ENCODE measurements at places on chromosomes 5 and 9. TPM values are rescaled to one million over a fixed set of nuclear protein-coding genes. Genes with fewer than 3 reads are reported as not detected.

DNA sequence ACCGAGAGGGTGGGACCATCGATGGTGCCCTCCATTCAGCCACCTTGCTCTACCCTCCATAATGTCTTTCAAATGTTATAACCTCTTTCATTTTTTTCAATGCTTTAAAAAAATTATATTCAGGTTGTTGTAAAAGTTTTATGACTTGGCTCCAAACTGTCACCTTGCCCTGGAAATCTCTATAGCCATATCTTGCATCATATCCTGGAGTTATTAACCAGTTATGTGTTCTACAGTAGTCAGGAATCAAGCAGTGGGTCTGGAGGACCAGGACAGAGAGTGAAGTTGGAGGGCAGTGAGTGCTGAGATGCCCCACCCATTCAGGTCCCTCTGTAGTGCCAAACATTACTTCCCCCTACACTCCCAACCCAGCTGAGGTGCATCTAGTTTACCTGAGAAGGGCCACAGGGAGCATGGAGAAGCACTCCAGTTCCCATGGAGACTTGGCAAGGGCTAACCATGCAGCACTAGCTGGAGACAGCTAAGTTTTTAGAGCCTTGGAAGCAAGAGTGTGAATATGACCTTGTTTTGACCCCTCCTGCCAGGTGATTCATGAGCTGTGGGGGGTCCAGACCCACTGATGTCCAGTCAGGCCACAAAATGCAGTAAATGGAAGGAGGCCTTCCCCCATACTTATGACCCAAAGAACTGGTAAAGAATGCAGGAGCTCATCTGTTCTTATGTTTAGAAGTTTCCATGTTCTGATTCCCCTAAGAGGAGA, 5.5 kb downstream of the IFNA8 start:
- no peak overlapping the region for H3K27ac ChIP-seq
- no peak overlapping the region for H3K4me3 ChIP-seq
- H3K4me1 ChIP-seq, result no peaks in the 10 kb centered on the region
- H3K36me3 ChIP-seq, result no peaks in the 10 kb centered on the region

DNA sequence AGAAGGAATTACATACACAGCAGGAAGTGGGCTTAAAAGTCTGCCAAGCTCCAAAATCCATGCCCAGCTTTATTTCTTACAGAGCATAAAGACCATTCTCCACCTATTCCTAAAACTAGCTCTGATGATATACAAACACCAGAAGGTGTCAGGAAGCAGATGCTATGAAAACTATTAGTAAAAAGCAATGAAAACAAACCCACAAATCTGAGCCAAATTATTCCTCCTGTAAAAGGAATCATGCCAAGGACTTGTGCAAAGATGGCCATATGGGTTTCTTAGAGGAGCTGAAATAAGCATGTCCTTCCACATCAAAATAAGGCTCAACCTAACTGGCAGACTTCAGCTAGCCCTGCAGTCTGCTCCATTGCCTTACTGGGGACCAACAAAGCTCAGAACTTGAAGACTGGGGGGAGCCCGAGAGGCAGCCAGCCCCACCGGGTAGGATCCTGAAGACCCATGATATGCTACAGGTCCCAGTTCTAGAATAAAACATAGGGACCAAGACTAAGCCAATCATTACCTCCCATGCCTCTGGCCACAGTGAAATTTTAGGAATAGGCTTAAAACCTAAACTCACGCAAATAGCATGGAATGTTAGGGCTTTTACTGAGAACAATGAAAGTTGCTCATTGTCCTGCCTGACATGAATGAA, 42.8 kb upstream of the GABRP start:
- no peaks in the 10 kb centered on the region for H3K27me3 ChIP-seq
- H3K4me3 ChIP-seq, result no peak overlapping the region
- H3K36me3 ChIP-seq, result peaks cover 3% of the 10 kb centered on the region

DNA sequence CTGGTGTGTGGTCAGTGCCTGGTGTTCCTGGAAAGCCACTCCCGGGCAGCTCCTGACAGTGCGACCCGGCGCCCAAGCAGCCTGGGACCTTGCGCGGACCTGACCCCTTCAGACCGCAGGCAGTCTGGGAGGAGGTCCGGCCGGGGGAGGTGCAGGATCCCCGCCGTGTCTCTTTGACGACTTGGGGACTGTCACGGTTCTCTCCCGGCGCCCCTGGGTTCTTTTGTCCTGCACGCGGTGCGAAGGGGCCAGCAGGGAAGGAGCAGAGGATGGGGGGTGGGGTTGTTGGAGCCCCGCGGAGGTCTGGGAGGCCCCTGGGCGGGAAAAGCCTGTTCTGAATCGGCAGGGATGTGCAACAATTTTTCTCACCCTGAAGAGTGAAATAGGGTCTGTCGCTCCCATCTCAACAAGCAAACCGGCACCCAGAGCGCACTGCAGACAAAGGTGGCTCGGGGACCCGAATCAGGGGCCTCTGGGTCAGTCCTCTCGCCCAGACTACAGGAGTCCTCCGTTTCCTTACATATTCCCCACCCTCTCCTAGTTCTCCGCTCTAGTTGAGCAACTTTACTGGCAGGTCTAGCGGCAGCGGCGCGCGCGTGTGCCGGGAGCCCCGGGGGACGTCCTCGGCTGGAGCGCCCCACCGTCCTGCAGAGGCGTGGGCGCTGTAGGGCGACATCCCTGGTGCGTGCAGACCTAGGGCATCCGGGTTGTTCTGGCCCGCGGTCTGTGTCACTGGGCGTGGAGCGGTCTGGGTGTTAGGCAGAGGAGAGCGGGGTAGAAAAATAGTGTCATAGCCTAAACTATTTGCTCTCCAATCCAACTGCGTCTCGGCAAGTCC, 1.2 kb downstream of the VCAN start:
- DNase-seq, result peak; percentile 64
- peak overlapping the region; percentile 23 for H3K27ac ChIP-seq
- peaks cover 89% of the 10 kb centered on the region for H3K27me3 ChIP-seq
- H3K4me3 ChIP-seq, result peak overlapping the region; percentile 59
- no peaks in the 10 kb centered on the region for H3K36me3 ChIP-seq

GRCh38 chr9:129195606-129196005, 17.5 kb upstream of the IER5L start:
- no peak for DNase-seq
- H3K27me3 ChIP-seq, result no peaks in the 10 kb centered on the region
- peaks cover 7% of the 10 kb centered on the region for H3K4me1 ChIP-seq

DNA sequence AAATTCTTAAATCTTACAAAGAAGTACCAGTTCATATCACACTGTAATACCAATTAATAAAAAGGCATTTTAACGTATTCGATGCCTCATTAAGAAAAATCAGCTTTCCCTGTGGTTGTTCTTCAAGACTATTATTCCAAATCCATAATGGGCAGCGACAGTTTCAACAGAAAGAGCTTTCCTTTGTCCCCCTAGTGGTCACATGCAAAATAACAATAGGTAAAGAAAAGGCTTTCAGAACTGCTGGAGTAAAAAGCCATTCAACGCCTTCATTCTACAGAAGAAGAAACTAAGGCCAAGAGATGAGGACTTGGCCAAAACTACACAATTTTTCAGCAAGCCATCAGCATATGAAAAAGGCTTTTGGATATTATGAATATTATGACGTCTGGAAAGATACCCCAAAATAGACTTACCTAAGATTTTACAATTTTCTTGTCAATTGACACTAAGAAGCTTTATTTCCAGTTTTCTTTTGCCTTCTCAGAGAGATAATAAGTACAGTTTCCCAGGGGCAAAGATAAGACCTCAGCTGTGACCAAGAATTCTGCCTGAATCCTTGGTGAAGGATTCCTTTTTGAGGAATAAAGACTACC, 6.7 kb upstream of the CDH6 start:
- no peak for DNase-seq
- H3K27ac ChIP-seq, result no peak overlapping the region

DNA sequence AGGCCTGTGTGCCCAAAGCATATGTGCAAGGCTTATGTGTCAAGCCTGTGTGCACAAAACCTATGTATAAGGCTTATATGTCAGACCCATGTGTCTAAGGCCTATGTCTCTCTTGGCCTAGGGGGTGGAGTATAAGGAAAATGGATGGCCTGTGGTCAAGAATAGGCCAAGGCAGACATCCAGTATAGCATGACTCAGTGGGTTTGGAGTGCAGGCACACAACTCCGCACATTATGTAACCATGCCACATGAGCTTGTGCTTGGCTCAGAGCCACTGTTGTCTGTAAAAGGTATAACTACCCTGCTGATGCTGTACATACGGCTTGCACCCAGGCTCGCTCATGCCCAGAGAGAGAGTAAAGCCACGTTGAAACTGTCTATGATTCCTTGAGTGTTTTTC, 626.4 kb upstream of the NUDT12 start:
- H3K4me3 ChIP-seq, result no peak overlapping the region
- no peaks in the 10 kb centered on the region for H3K36me3 ChIP-seq
- DNase-seq, result no peak
- no peak overlapping the region for H3K27ac ChIP-seq

Gene SPRY4
- 9.9 TPM for total RNA-seq

Gene SLC34A1
- total RNA-seq, result not detected

DNA sequence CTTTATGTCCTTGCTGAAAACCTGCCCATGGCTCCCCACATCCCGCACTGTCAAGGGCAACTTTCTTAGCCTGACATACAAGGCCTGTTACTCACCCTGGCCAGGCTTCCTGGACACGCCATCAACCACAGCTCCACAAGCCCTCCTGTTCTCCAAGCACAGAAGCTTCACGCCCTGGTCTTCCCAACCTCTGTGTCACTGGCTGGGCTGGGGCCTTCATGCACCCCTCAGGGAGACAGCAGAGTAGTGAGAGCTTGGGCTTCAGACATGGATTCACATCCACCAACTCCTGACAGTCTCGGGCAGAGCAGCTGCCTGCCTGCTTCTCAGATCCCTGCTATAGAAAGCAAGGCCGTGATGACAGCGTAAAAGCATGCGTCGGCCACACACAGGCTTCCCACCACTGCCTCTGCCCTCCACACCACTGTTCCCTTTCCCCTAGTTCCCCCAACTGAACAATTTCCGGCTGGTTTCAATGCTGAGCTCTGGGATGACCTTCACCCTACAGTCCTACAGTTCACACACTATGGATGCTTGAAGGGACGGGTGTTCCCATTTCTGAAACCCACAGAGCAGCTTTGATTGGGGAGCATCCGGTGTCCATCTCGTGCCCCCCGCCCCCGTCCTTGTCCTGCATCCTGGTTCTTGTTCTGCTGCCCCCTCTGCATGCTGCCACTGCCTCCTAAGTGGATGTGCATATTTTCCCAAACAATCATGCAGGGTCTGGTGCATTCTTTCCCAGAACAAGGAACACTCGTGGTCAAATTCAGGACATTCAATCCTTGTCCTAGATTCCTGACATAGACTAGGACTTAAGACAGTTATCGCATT, 33.4 kb upstream of the ADAMTS2 start:
- H3K4me3 ChIP-seq, result no peak overlapping the region
- no peaks in the 10 kb centered on the region for H3K27me3 ChIP-seq
- no peak overlapping the region for H3K27ac ChIP-seq
- no peaks in the 10 kb centered on the region for H3K4me1 ChIP-seq
- no peaks in the 10 kb centered on the region for H3K36me3 ChIP-seq

DNA sequence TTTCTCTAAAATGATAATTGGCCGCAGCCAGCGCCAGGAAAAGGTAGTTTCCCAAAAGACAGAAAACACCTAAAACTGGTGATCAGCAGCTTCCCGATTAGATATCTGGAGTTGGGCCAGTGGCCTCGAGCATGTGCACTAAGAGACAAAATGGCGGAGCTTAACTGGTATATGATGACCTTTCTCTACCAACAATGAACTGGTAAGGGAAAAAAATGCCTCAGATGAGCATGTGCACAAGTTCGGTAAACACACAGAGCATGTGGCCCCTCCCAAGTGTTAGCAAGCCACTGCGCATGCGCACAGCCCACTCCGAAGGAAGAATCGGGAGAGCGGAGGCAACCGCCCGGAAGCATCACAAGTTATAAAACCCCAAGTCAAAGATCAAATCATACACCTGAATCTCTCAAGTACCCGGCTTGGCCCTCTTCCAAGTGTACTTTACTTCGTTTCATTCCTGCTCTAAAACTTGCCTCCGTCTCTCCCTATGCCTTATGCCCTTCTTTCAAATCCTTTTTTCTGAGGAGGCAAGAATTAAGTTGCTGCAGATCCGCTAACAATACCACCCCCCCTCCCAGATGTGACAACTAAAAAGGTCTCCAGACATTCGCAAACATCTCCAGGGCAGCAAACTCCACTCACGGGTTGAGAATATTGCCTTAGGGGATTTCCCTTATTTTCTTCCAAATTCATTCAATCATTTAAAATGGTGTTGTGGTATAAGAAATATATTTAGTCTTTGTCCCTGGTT, 15.0 kb upstream of the PTBP3 start:
- peak; percentile 91 for DNase-seq
- peaks cover 12% of the 10 kb centered on the region for H3K4me1 ChIP-seq
- no peaks in the 10 kb centered on the region for H3K36me3 ChIP-seq
- peak overlapping the region; percentile 54 for H3K27ac ChIP-seq

- H3K27me3 ChIP-seq, result peaks cover 83% of the 10 kb centered on the region
- no peak for DNase-seq
- H3K36me3 ChIP-seq, result no peaks in the 10 kb centered on the region
- no peak overlapping the region for H3K27ac ChIP-seq
Measured at GRCh38 chr5:2755076-2755680, 3.7 kb upstream of the IRX2 start.

GRCh38 chr5:178284996-178285395, 52.4 kb upstream of the PHYKPL start:
- H3K36me3 ChIP-seq, result no peaks in the 10 kb centered on the region
- peak overlapping the region; percentile 44 for H3K27ac ChIP-seq
- DNase-seq, result no peak

DNA sequence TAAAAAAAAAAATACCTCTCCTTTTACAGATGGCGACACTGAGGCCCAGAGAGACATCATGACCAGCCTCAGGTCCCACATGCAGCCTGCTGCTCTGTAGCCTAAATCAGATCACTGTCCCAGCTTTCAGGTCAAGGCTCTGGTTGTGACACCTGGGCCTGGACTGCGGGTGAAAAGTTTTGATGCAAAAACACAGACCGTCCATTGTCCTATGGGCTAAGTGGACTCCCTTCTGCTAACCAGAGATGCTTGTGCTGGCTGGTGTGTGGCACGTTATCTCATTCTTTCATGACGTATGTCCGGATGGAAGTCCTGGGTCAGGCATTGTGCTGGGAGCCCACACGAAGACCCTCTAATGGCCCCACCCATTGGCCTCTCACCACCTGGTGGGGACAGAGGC, 7.8 kb downstream of the NEK6 start:
- peaks cover 48% of the 10 kb centered on the region for H3K4me1 ChIP-seq
- no peak for DNase-seq
- peak overlapping the region; percentile 5 for H3K4me3 ChIP-seq
- H3K27me3 ChIP-seq, result no peaks in the 10 kb centered on the region
- no peak overlapping the region for H3K27ac ChIP-seq
- no peaks in the 10 kb centered on the region for H3K36me3 ChIP-seq

DNA sequence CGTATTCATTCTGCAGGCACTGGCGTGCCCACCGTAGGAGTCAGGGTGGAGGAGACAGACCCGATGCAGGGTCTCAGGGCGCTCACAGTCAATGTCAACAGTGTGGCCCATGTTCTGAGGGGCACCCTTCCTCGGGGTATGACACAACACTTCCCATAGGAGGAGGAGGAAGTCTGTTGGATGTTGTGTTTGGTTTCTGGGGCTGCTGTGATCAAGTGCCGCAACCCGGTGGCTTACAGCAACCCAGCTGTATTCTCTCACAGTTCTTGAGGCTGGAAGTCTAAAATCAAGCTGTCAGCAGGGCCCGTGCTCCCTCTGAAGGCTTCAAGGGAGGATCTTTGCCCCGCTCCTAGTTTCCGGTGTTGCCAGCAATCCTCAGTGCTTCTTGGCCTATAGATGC, 5.6 kb upstream of the HNRNPAB start:
- no peaks in the 10 kb centered on the region for H3K36me3 ChIP-seq
- H3K27ac ChIP-seq, result no peak overlapping the region
- peaks cover 3% of the 10 kb centered on the region for H3K27me3 ChIP-seq
- H3K4me3 ChIP-seq, result no peak overlapping the region
- no peak for DNase-seq

Measured in heart right ventricle (tissue), 16 donors.